Pons (tissue), 1 donor: ENCODE measurements at places on chromosomes 6 and 20.

DNA sequence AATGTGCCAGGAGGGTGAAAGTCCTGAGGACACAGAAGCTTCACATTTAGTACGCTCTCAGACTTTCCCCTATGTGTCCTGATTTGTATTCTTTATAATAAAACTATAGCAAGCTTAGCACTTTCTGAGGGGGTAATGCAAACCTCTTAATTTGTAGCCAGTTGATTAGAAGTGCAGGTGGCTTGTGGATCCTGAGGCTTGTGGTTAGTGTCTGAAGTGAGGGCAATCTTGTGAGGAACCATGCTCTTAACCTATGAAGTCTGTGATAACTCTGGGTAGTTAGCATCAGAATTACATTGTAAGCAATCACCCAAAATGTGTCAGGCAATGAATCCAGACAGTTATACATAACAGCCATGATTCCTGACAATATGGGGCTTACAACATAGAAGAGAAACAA lies 51.1 kb downstream of the LHFPL5 start:
- DNase-seq: no peak

GRCh38 chr6:150494241-150494640 lies 105.4 kb upstream of the PLEKHG1 start:
- no peak for DNase-seq

GRCh38 chr6:15961635-15962448 lies 167.0 kb upstream of the MYLIP start:
- DNase-seq: no peak

DNA sequence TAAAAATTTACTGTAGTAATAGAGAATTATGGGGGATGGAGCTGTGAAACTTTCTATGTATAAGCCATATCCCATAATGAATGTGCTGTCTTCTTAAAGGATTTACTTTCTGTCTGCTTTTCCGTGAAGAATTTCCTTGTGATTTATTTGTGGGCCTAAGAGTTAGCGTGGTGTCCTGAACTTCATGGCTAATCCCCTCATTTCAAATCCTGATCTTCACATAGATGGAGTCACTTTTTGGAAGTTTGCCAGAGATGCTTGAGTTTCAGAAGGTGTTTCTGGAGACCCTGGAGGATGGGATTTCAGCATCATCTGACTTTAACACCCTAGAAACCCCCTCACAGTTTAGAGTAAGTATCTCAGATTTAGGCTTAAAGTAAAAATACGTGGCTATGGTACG lies 19.4 kb upstream of the CLDN20 start:
- no peak for DNase-seq

GRCh38 chr6:166803471-166803870 lies 152.9 kb downstream of the RNASET2 start:
- DNase-seq: no peak
